Cortex of kidney (tissue), 1 donor: ENCODE measurements at places on chromosomes 7 and 10.

DNA sequence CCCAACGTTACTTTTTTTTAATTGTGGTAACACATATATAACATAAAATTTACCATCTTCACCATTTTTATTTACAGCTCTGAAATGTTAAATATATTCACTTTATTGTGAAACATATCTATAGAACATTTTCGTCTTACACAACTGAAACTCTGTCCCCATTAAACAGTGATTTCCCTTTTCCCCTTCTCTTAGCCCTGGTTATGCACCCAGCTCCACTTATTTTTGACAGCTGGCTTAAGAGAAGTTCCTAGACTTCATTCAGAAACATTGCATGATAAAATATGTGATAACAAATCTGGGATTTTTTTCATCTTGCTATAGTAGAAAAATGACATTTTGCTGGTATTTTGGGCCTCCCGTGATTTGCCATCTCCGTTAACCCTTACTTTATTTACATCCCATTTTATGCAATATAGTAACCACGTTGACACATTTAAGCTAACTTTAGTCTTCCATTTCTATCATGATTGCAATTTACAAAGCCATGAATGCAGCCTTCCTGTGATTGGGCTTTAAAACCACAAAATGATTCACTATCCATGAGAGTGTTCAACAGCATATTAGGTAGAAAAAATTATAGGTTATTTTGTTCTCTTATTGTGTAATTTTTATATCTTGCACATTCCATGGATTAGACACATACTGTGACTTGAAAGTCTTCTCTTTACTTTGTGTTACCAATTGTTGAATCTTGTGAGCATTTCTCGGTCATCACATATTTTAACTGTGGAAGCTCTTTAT lies 139.6 kb downstream of the SND1 start:
- DNase-seq: no peak

GRCh38 chr7:142668495-142668894 lies 80.8 kb upstream of the PRSS1 start:
- DNase-seq: no peak

- no peak for DNase-seq
Measured at GRCh38 chr10:8061274-8062211, 7.1 kb downstream of the GATA3 start.

GRCh38 chr7:134792968-134793367 lies 13.5 kb downstream of the CALD1 start:
- no peak for DNase-seq

DNA sequence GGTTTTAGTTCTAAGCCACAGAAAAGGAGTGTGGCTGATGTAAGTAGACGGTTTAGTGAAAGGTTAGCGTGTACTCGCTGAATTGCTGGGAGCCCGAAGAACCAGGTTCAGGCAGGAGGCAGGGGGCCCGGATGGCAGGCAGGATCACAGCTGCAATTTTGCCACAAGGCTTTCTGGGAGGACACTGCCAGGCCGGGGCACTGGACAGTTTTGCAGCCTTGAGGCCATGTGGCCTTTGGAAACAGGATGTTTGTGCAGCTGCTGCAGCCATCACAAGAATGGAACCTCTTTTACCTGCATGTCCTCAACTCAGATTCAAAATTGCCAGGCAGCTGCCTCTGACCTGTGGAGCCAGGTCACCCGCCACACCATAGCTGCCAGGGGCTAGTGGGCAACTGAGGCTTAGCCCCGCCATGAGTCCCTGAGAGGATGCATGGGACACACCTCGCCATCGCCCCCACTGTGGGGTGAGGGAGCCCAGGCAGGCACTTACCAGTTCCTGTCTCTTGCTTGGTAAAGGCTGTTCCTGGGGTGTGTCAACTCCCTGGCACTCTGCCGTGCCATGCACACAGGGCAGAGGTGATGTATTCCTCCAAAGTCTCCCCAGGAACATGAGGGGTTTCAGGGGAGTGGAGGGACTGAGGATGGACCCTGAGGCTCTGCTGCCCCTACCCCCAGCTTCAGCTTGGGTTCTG lies 188.6 kb downstream of the RPS24 start:
- DNase-seq: no peak

- DNase-seq: no peak
Measured at GRCh38 chr10:84202349-84202748, 8.0 kb downstream of the CDHR1 start.

- DNase-seq: no peak
Measured at GRCh38 chr7:13034693-13035092, 347.3 kb downstream of the ARL4A start.

DNA sequence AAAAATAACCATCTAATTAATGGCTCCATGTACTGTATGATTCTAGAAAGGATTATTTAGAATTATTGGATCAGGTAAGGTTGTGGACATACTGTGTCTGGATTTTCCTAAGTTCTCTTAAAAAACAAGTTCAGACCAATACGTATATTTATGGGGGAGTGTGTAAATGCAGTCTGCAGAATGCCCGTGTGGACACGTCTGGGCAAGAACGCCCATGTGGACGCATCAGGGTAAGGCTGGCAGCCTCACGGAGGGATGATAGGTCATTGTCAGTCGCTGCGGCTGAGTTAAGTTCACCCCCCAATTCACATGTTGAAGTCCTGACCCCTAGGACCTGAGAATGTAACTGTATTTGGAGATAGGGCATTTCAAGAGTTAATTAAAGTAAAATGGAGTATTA lies 160.0 kb upstream of the SHH start:
- no peak for DNase-seq

DNA sequence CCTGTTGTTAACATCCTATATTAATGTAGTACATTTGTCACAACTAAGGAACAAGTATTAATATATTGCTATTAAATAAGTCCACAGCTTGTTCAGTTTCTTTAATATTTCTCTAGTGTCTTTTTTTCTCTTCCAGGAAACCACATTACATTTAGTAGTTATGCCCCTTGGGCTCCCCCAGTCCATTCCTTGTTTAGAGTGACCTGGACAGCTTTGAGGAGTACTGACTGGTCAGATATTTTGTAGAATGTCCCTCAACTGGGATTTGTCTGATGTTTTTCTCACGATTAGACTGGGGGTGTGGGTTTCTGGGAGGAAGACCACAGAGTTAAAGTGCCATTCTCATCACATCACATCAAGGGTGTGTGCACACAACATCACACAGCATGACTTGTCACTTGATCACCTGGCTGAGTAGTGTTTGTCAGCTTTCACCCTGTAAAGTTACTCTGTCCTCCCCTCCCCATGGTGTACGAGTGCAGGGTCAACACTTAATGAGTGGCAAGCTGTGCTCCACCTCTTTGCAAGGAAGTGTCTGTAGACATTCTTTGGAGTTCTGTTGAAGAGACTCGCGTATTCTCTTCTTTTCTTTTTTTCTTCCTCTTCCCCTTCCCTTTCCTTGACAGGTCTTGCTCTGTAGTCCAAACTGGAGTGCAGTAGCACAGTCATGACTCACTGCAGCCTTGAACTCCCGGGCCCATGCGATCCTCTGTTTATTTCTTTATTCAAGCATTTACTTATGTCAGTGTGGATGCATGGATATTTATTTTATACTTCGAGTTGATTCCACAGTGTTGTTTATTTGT lies 10.2 kb downstream of the LMTK2 start:
- DNase-seq: no peak
